DMS79 (cell line): ENCODE measurements at places on chromosomes 1 and 21.

GRCh38 chr1:61186753-61187152 lies 104.4 kb downstream of the NFIA start:
- DNase-seq: no peak

DNA sequence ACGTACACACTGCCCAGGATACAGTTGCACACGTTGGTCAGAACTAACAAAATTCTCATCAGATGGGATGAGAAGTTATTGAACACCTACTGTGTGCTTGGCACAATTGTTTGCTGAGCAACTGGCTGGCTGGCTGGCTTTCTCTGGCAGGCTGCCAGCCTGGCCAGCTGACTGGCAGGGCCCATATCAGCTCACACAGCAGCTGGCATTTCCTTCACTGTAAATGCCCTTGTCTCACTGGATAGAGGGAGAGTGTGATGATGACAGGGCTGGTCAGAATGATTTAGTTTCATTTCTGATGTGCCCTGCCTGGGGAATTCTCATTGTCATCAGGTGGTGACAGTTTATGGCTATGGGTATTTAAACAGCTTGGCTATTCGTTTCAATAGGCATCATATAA lies 15.8 kb downstream of the CAMK2N1 start:
- no peak for DNase-seq

- DNase-seq: no peak
Observed at GRCh38 chr1:186678155-186678554, 2.1 kb downstream of the PTGS2 start.

GRCh38 chr1:6347641-6348487 lies 45.7 kb downstream of the ACOT7 start:
- no peak for DNase-seq

DNA sequence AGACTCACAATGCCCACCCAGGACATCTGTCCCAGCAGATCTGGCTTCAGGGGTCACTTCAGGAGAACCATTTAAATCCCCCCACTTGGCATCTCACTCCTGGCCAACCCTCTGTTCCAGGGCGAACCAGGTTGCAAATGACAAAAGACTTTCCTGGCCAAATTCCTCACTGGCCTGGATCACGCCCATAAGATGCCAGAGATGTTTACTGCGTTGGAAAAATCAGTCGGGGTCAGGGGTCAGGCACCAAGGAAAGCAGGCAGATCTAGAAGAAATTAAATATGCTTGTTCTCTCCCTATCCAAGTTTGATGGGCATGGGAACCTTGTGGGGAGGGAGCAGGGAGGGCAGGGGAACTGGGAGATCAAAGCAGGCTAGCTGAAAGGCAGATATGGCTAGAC lies 14.6 kb upstream of the AGTRAP start:
- DNase-seq: no peak

- no peak for DNase-seq
Observed at GRCh38 chr1:182295697-182296096, 95.9 kb downstream of the GLUL start.

- DNase-seq: no peak
Observed at GRCh38 chr1:21910558-21911204, 26.4 kb downstream of the HSPG2 start.

- DNase-seq: no peak
Observed at GRCh38 chr1:207027206-207027777, 5.3 kb downstream of the C1orf116 start.

DNA sequence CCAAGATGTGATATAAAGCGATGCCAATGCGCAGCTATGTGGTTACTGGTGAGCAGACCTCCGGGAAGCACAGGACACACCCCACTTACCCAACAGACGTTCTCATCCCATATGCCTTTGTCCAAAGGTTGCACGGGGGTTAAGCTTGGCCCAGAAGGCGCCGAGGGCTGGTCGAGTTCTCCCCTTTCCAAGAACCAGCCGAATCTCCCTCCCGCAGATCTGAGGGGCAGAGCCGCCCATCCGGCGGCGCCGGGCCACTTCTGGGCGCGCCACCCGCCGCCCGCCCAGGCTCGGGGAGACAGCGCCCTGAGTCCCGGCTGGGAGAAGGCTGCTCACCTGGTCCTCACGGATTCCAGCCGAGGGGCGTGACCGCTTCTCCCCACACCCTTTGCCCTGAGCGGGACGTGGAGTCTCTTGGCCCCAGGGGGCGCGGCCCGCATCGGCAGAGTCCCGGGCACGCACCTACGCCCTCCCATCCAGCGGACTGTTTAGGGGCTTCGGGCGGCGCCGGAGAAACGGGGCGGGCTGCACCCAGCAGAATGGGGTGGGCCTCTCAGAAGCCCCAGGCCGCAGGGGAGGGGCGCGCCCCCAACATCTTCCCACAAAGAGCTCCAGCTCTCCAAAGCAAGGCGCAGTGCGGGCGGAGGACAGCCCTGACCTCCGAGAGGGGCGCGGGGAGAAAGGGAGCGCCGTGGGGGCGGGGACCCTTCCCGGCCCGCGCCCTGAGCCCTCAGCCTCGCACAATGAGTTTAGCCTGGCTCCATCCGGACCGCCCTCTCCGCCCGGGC lies 615 bp downstream of the GPR161 start:
- DNase-seq: no peak

- no peak for DNase-seq
Observed at GRCh38 chr21:43639470-43640353, 19.6 kb downstream of the HSF2BP start.

DNA sequence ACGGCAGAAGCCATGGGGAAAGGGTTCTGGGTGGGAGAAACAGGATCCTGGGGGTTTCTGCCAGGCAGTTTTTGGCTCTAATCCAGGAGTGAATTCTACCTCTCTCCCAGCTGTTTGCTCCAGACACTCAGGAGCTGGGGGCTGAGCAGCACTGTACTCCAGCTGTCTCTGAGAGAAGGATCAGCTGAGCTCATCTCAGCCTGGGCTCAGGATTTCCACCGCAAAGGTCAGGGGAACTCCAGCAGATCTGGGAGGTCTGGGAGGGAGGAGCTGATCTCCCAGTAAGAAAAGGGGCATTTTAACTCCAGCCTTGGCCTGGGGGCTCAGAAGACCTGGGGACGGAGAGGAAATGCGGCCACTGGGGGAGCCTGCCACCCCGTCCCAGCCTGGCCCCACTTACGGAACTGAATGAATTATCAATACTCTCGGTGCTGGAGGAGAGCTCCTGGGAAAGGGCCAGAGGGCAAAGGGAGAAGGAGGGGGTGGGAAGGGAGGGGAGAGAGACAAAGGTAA lies 17.3 kb downstream of the PI4KB start:
- no peak for DNase-seq

DNA sequence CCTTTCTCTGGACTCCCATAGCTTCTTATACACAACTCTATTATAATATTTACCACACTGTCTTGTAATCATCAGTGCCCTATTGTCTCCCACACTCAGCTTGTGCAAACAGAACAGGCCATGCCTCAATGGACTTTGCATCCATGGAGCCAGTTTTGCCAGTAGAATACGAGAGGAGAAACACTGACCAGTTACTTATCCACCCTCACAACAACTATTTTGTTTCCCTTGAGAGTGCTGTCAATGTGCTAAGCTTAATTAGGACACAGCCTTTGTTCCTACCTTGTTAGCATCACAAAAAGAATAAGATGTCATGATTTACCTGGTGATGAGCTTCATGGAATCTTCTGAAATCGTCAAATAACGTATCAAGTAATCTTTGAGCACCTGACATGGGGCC lies 18.1 kb upstream of the LRRC52 start:
- DNase-seq: no peak

DNA sequence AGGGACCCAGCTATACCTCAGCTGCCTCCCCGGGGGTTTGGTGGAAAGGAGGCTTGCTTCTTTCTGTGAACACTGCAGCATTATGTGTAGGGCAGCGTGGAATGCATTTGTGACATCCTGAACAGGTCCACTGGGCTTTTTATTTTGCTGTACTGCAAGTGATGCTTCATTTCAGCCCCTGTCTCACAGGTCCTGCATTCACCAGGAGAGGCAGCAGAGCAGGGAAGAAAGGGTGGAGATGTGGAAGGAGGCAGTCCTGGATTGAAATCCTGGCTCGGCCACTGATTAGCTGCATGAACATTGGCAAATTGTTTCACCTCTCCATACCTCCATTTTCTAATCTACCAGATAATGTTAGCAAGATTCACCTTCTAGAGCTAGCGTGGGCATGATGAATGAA lies 77.9 kb upstream of the ZBTB18 start:
- no peak for DNase-seq

- no peak for DNase-seq
Observed at GRCh38 chr21:28518630-28519029, 474.0 kb downstream of the LTN1 start.

- DNase-seq: no peak
Observed at GRCh38 chr1:198620951-198621824, 17.7 kb upstream of the PTPRC start.

DNA sequence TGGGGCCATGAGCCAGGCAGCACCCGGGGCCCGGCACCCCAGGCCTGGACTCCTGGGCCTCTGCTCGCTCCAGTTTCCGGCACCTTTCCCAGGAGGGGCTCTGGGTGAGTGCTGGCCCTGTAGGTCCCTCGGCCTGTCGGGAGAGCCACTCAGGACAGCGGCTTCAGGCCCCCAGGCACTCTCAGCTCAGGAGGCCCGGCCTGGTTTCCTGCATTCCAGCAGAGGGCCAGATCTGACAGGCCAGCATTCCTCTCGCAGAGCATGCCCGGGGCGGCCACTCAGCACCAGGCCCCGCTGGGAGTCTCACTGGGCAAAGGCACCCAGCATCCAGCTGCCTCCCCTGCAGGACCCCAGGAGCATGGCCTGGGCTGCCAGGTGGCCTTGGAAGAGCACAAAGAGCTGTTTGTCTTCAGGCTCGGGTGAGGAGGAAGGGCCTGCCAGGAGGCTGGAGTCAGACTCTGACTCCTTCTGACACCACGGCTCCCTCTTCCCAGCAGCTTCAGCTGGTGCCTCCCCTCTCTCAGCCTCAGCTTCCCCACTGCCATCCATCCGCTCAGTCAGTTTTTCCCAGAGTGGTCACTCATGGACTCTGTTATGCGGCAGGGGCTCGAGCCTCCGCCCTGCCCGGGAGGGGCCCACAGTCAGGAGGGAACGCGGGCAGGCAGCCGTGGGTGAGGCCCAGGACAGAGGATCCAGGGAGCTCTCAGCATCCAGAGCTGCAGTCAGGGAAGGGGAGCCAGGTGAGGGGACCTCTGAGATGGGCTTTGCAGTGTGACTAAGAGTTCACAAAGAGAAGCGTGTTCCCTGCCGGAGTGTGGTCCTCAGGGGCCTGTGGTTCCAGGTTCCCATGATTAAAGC lies 51.7 kb downstream of the WNT9A start:
- DNase-seq: no peak

- DNase-seq: no peak
Observed at GRCh38 chr1:197150336-197151005, 4.0 kb upstream of the ASPM start.

DNA sequence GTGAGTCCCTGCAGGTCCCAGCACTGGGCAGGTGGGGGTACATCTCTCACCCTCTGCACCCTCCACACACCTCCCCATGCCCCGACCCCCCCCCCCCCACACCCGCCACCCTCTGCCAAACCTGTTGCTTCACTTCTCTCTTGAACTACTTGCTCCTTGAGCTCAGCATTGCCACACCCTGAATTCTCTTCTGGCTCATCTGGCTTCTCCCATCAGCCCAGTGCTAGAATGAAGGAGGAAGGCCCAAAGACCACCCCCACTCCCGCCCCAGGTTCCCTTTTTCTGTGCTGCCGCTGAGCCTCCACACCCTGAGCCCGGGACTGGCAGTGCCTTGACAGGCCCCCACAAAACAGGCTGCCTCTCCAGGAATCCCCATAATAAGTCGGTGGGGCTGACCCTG lies 6.4 kb upstream of the TNNI1 start:
- no peak for DNase-seq

- DNase-seq: no peak
Observed at GRCh38 chr21:39085843-39086405, 97.3 kb downstream of the PSMG1 start.
